Stomach (tissue), 19 donors: ENCODE measurements at places on chromosomes 13 and 19.
A peak's percentile ranks its signal among the peaks of the same experiment; 100 is the strongest.

GRCh38 chr13:105363261-105364190 is 1171.9 kb downstream of the EFNB2 start:
- no peaks in the 10 kb centered on the region for H3K36me3 ChIP-seq
- no peaks in the 10 kb centered on the region for H3K4me1 ChIP-seq
- H3K4me3 ChIP-seq, result no peak overlapping the region
- no peaks in the 10 kb centered on the region for H3K27me3 ChIP-seq

- no peak for DNase-seq
- peak overlapping the region; percentile 76 for H3K4me3 ChIP-seq
- peaks cover 21% of the 10 kb centered on the region for H3K4me1 ChIP-seq
- H3K27ac ChIP-seq, result peak overlapping the region; percentile 99
Observed at GRCh38 chr13:50125304-50125553, 110.0 kb downstream of the KCNRG start.

- H3K36me3 ChIP-seq, result no peaks in the 10 kb centered on the region
- no peak for DNase-seq
- H3K4me3 ChIP-seq, result no peak overlapping the region
Observed at GRCh38 chr19:49415102-49415809, 8.0 kb downstream of the PTH2 start.

DNA sequence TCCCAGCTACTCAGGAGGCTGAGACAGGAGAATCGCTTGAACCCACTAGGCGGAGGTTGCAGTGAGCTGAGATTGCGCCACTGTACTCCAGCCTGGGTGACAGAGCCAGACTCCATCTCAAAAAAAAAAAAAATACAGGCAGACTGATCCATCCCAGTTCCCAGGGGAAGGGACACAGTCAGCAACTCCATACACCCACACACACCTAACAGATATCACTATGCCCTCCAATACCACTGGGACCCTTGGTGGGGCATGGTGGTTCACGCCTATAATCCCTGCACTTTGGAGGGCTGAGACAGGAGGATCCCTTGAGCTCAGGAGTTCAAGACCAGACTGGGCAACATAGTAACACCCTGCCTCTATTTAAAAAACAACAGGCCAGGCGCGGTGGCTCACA is 2.6 kb downstream of the DPF1 start:
- peaks cover 99% of the 10 kb centered on the region for H3K27me3 ChIP-seq
- H3K4me3 ChIP-seq, result no peak overlapping the region
- no peaks in the 10 kb centered on the region for H3K36me3 ChIP-seq
- peaks cover 14% of the 10 kb centered on the region for H3K4me1 ChIP-seq
- no peak overlapping the region for H3K27ac ChIP-seq

- no peaks in the 10 kb centered on the region for H3K4me1 ChIP-seq
- H3K4me3 ChIP-seq, result no peak overlapping the region
- no peaks in the 10 kb centered on the region for H3K36me3 ChIP-seq
- no peak overlapping the region for H3K27ac ChIP-seq
- peak; percentile 86 for DNase-seq
Observed at GRCh38 chr13:42594481-42595252, 20.7 kb downstream of the TNFSF11 start.

DNA sequence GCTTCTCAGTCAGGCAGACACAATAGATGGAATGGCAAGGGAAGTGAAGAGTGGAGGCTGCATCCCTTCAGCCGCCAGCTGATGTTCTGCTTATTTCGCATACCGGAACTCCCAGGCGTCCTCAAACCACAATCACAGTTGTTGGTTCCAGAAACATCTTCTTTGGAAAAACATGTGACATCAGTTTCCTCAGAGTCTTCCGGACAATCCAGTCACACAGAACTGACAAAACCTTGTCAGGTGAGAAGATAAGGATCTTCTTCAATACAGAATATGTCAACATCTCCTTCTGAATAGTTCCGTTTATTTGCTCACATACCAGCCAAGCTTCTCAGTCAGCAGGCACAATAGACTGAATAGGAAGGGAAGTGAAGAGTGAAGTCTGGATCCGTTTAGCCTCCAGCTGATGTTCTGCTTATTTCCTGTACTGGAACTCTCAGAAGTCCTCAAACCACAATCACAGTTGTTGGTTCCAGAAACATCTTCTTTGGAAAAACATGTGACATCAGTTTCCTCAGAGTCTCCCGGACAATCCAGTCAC is 45.1 kb upstream of the CEACAM21 start:
- peak overlapping the region; percentile 69 for H3K27ac ChIP-seq
- H3K27me3 ChIP-seq, result no peaks in the 10 kb centered on the region

DNA sequence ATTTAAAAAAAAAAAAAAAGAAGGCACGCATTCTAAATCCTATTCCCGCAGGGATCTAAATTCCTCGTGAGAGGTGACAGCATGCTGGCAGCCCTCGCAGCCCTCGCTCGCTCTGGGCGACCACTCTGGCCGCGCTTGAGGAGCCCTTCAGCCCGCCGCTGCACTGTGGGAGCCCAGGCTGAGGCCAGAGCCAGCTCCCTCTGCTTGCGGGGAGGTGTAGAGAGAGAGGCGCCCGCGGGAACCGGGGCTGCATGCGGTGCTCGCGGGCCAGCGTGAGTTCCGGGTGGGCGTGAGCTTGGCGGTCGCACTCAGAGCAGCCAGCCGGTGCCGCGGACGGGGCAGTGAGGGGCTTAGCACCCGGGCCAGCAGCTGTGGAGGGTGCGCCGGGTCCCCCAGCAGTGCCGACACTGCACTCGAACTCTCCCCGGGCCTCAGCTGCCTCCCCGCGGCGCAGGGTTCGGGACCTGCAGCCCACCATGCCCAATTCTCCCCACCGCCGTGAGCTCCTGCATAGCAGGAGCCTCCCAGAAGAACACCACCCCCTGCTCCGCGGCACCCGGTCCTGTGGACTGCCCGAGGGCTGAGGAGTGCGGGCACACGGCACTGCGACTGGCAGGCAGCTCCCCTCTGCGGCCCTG is 553.9 kb downstream of the LMO7 start:
- no peak overlapping the region for H3K4me3 ChIP-seq
- H3K4me1 ChIP-seq, result no peaks in the 10 kb centered on the region
- H3K27me3 ChIP-seq, result no peaks in the 10 kb centered on the region
- H3K27ac ChIP-seq, result no peak overlapping the region
- no peak for DNase-seq

DNA sequence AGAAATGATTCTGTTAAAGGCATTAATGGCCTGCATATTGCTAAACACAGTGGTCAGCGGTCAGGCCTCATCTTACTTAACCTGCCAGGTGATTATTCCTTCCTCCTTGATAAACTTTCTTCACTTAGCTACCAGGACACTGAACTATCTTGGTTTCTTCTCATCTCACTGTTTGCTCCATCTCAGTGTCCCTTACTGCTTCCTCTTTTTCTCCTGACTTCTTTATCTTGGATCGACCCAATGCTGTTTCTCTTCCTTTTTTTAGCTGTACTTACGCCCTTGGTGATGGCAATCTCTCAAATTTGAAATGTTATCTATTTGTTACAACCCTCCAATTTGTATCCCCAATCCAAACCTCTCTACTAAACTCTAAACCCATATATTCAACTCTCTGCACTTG is 7.8 kb upstream of the CLC start:
- H3K27me3 ChIP-seq, result no peaks in the 10 kb centered on the region
- no peak overlapping the region for H3K4me3 ChIP-seq
- no peaks in the 10 kb centered on the region for H3K4me1 ChIP-seq

DNA sequence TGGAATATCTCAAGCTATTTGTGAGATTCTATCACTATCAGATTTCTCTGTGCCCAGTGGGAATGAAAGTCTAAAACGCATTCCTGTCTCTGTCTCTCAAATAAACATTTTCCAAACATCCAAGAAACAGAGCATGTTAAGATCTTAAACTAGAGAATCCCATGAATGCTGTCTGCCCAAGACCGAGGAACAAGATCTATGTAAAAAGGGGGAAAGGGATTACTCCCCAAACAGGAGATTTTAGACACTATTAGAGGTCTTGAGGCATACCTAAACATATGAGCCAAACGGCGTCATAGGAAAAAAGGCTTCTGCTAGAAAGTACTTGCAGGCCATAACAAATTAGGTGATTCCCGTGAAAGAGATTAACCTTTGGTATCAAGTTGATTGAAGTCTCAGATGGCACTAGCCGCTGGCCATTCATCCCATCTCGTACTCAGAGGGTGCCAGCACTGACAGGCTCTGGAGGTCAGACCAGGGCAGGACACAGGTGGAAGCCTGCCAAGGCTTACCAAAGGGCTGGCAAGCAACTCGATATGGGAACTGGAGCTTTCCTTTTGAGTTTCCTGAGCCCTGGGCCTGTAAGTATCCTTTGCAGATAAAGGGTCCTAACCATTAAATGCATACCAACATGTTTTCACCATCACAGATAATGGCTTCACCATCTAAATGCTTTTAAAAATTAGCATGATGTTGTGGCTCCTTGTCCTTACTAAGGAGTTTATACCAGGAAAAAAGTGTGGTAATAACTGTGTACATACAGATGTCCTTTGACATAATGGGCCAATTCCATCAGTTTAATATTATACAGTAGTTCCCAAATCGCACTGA is 225.2 kb downstream of the FOXO1 start:
- H3K36me3 ChIP-seq, result no peaks in the 10 kb centered on the region
- peak; percentile 46 for DNase-seq
- H3K4me3 ChIP-seq, result no peak overlapping the region
- H3K27ac ChIP-seq, result peak overlapping the region; percentile 42

- H3K4me1 ChIP-seq, result peaks cover 25% of the 10 kb centered on the region
- DNase-seq, result no peak
- H3K27me3 ChIP-seq, result peaks cover 79% of the 10 kb centered on the region
- H3K36me3 ChIP-seq, result peaks cover 7% of the 10 kb centered on the region
- H3K27ac ChIP-seq, result no peak overlapping the region
Observed at GRCh38 chr19:47414469-47414868, 4.9 kb downstream of the MEIS3 start.

DNA sequence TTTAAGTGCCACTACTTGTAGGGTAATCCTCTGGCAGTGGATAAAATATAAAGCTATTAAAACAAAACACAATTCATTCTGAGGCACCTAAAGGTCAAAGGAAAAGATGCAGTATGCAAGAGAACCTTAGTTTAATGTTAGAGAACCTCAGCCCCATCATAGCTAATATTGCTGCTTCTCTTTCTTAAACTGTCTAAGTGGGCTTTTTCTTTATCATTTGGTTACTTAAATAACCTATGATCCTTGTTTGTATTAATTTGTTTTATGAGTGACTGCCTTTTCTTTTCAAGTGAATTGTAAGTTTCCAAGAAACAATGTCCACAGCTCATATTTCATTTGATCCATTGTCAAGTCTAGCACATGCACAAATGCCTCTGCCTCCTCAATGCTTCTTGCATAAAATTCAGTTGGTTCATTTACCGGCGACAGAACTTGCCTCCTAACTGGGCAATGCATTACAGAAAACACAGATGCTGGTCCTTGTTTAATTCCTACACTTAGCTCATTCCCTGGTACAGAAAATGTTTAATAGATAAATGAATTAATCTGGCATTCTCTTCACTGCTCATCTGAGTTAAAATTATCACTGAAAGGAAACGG is 1049.8 kb downstream of the OLFM4 start:
- H3K27me3 ChIP-seq, result no peaks in the 10 kb centered on the region
- no peak overlapping the region for H3K4me3 ChIP-seq
- no peaks in the 10 kb centered on the region for H3K4me1 ChIP-seq
- no peaks in the 10 kb centered on the region for H3K36me3 ChIP-seq
- no peak overlapping the region for H3K27ac ChIP-seq
